ENCODE measurements at places on chromosomes 2 and 18.

DNA sequence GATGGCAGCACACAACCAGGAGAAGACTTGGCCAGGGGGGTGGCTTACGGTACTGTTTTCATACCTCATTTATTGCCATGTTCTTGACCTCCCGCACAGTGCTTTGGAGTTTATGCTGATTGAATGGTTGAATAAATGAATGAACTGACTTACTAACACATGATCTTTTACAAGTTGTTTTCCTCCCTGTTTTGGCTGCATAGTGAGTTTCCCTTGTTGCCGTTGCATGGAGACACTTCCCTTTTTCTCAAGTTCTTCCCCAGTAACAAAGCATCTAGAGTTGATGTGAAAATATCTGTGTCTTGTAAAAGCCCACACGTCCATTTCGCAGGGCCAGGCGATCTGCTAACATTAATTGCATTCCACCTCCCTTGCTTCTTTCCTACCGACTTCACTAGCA lies 35.7 kb upstream of the RAB1A start:
- DNase-seq, result no peak

DNA sequence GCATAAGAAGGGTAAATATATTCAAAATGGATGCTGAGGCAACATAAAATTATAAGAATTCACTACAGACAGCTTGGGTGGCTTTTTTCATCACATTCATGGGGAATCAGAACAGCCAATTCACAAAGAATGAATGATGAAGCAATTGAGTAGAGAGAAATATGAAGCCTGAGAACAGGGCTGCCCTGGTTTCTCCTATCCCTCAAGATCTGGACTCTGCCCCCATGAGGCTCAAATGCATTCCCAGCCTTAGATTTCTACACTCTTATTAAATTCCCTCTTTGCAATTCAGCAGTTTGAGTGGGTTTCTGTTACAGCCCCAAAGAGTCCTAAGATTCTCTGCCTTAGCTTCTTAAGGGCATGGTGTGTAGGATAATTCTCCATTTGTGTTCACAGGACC lies 172.5 kb downstream of the MAIP1 start:
- no peak for DNase-seq

DNA sequence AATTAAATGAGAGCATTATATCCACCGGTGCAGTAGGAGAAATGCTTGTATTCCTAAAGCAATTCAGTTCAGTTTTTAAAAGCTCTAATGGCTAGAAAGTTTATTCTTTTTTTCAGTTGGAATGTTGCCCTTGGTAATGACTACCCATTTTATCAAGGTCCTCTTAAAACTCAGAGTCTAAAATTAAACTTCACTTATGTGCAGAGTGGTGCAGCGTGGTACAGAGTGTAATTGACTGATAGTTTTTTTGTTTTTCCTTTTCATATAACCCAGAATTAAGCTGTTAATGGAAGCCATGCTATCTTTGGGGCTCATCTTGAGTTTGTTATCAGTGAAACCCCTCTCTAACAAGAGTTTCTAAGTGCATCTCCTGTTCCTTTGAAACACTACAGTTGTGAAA lies 21.4 kb downstream of the NCOA1 start:
- no peak for DNase-seq

DNA sequence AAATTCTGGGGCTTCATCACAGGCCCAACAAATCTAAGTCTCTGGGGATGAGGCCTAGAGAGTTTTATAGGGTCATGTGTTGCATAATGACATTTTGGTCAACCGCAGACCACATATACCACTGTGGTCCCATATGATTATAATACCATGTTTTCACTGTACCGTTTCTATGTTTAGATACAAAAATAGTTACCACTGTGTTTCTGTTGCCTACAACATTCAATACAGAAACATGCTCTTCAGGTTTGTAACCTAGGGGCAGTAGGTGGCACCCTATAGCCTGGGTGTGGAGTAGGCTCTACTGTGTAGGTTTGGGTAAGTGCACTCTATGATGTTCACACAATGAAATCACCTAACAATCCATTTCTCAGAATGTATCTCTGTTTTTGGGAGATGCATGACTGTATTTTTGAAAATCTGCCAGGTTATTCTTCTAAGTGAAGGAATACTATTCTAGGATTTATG lies 485.2 kb downstream of the PTPRM start:
- peak; percentile 24 for DNase-seq

- DNase-seq, result no peak
These were observed 125.2 kb upstream of the LGALSL start for GRCh38 chr2:64328756-64329155.

GRCh38 chr2:8003462-8004075 lies 678.3 kb upstream of the ID2 start:
- DNase-seq, result peak; percentile 65

DNA sequence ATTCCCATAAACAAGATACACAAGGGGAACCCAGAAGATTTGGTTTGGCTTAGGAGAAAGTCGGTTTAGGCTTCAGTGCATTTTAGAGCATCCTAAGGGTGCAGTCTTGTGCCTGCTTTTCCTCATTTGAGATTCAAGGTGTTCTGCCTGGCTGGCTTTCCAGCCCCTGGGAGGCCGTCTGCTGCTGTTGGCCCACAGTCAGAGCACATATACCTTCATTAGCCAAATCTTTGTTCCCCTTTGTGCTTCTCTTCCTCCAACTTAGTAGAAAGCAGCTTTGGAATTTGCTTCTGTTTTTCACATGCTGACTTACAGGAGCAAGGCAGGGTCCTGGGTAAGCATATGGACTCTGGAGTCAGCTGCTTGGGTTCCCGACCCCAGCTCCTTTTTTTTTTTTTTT lies 477.1 kb upstream of the TCF4 start:
- no peak for DNase-seq

DNA sequence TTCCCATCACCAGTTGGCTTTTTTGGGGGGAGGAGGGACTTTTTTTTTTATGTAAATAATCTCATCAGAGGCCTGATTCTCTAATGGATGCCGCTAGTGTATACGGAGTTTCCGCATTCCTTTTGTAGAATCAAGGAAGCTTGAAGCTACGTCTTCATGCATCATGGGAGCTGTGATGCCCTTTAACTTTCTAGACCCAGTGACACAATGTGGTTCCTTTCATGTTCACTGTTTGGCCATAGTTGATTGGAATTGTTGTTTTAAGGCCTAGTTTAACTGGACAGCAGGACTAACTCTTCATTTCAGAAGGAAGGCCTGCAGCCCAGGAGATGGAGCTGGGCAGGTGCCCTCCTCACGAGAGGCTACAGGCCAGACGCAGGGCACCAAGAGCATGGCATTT lies 287.9 kb downstream of the AGAP1 start:
- no peak for DNase-seq

GRCh38 chr2:202161151-202161835 lies 77.1 kb downstream of the SUMO1 start:
- no peak for DNase-seq
